Myocyte (in vitro differentiated cells): ENCODE measurements at places on chromosomes 13 and 19. TPM values are rescaled to one million over a fixed set of nuclear protein-coding genes. Genes with fewer than 3 reads are reported as not detected.

DNA sequence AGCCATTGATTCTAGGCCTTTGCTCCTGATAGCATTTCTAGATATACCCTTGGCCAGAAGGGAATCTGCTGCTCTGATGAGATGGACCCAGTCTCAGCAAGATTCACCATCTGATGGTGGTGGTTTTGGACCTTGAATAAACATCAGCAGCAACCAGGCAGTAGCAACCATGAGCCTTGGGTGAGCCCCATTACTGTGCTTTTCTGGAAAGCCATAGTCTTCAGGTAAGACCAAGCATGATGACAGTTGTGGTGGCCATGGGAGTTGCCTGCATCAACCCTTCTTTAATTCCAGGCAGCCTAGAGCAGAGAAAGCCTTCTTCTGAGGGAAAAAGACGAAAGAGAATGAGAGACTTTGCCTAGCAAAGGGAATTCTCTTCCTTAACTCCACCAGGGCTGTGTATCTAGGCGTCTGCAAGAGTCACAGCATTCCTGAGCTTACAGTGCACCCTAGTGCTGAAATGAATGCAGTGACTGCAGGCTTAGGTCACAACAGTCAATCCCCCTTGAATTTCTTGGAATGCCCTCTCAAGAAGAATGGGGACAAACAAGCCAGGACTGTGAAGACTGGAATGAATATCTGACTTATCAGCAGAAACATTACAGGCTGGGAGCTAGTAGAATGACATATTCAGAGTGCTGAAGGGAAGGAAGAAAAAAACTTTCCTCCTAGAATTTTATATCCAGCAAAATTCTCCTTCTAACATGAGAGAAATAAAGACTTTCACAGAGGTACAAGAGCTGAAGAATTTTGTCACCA, 942.4 kb upstream of the PCDH20 start:
- DNase-seq: no peak

DNA sequence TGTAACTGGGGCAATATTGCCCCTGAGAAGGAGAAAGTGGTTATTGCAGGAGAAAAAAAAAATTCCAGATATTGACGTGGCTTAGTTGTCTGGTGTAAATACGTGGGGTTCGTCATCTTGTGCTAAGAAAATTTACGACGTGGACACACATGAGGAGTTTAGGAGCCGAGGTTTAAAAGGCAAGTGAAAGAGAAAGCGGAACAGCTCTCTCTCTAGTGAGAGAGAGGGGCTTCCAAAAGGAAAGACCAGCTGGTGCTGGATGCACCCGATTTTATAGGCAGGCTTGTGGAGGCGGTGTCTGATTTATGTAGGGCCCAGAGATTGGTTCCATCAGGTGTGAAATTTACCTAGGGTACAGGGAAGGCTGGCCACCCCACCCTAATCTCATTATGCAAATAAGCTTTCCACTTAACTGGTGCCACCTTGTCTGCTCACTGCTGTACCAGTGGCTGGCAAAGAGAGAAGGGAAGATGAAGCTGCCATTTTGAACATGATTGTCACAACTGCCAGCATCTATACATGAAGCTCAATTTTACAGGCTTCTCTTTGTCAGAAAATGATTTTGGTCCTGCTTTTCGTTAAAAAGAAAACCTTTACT, 845.1 kb downstream of the DACH1 start:
- DNase-seq: no peak

Gene CACNA1A
- 0.19 and 0.31 TPM in 2 replicates for total RNA-seq

GRCh38 chr13:110447058-110447511, 114.4 kb downstream of the RAB20 start:
- DNase-seq: no peak

Gene KIR3DL2
- total RNA-seq: not detected in 2 replicates

Gene SPACA4
- total RNA-seq: not detected in 2 replicates

DNA sequence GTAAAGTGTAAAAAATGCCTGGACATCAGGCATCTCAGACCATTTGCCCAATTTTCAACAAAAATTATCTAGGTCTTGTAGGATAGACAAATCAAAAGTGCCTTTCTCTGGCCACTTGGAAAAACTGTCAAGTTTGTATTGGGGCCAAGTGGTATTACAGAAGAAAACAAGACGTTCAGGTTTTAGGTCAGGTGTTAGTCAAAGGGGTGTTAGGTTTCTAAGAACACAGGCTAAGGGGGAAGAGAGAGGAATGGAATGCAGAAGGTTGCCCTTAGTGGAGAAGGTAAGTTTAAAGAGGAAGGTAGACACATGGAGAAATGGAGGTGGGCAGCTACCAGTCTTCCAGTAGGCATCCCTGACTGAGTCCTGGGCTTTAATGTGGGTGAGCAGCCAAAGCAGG, 19.9 kb upstream of the ZNF561 start:
- no peak for DNase-seq
